ENCODE measurements at places on chromosomes 3 and 15.

DNA sequence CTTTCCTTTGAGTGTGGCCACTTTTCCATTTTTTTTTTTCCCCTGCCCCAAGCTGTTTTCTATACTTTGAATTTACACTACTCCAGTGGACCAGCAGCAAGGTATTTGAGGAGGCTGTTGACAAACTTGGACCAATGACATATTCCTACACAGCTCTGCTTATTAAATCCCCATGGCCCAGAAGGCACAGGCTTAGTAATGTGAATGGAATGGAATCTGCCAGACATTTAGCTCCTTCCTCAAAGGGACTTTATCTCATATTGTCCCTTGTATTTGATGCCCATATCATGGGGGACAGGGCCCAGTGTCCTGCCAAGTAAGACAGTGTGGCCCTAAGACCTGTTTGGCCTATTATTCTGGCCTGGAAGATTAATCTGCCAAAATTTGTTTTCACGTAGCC, 107.5 kb downstream of the CHCHD6 start:
- DNase-seq, result no peak

GRCh38 chr3:105473521-105474223, 107.0 kb downstream of the ALCAM start:
- no peak for DNase-seq

DNA sequence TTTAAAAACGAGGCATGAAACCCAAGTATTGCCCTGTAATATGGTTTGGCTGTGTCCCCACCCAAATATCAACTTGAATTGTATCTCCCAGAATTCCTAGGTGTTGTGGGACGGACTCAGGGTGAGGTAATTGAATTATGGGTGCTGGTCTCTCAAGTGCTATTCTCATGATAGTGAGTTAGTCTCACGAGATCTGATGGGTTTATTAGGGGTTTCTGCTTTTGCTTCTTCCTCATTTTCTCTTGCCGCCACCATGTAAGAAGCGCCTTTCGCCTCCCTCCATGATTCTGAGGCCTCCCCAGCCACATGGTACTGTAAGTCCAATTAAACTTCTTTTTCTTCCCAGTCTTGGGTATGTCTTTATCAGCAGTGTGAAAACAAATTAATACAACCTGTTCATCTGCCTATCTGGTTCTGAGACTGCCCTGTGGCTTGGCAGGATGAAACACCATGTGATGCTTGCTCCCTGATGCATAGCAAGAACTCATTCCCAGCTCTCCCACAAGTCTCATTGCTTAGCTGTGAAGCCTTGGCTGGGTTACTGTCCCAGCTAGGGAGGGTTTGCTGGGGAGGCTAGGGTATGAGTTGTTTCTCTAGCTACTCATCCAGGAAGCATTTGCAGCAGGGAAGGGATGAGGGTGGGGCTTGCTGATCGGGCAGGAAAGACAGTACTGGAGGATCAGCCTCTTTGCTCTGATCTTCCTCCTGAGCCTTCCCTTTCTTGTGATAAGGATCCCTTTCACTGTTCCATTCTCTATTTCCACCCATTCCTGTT, 3.7 kb upstream of the SQOR start:
- DNase-seq, result no peak

DNA sequence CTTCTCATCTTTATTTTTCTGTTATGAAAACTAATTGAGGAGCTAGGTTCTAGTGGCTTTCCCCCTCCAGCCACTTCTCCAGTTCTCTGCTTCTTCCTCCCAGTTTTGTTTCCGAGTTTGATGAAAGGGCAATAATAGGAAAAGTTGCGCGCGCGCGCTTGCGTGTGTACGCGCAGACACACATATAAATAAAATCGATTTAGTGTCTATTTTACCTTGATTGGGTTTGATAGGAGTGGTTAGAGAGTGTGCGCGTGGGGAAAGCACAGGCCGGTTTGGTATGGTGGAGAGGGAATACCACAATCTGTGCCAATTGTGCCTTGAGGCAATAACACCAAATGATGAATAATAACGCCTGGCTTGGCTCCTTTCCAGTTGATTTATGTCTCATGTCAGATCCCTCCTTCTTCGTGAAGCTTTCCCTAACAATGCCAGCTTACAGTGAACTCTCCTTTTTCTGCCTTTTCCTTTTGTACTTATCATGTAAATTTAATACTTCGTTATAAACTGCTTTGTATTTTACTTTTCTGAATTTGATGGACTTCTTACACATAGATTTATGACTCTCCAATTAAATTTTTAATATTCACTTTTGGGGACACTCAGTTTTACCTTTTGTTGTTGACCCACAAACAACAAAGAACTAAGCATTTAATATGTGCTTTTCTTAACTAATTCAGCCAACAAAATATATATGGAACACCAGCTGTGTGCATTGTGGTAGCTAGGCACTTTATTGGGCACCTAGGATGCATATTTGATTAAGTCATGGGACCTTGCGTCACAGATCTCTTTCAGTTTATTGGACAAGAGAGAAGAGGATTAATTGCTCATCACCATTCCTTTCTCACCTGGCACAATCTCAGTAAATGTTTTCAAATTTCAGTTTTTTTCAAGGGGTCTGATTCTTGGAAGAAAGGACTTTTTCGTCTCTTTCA, 1.7 kb downstream of the TIPARP start:
- DNase-seq, result peak; percentile 57

DNA sequence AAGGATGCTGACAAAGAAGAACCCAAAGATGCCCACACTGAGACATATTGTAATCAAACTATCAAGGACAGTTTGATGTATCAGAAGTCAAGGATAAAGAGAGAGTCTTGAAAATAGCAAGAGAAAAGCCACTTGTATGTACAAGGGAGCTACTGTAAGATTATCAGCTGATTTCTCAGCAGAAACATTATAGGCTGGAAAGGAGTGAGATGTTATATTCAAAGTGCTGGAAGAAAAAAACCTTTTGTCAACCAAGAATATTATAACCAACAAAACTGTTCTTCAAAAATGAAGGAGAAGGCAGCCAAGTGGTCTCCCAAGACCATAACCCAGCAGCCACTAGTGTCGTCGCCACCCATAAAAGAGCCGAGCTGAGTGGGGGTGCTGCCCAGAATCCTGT, 93.2 kb downstream of the KLF13 start:
- no peak for DNase-seq

- DNase-seq, result no peak
Observed at GRCh38 chr15:77226652-77227051, 155.7 kb upstream of the TSPAN3 start.

GRCh38 chr3:126964950-126965349, 18.0 kb upstream of the PLXNA1 start:
- no peak for DNase-seq

- DNase-seq, result no peak
Observed at GRCh38 chr15:35696767-35697231, 150.8 kb upstream of the DPH6 start.

GRCh38 chr15:41881550-41881919, 12.3 kb downstream of the SPTBN5 start:
- no peak for DNase-seq

DNA sequence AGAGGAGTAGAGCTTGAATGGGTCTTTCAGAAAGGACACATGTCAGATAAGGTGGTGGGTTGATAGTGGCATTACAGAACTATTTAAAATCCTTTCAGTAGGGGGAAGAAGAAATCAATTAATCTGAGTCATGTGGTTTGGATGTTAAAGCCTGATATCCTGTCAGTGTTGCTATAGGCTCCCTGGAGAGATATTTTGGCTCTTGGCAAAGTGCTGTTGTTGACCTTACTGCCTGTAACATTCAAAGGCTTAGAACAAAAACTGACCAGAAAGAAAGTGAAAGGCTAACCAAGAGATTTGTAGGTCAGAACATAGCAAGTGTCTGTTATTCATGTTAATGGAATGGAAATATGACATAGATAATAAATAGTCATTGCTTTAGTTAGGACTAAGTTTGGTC, 552.9 kb downstream of the DIPK2A start:
- DNase-seq, result no peak

DNA sequence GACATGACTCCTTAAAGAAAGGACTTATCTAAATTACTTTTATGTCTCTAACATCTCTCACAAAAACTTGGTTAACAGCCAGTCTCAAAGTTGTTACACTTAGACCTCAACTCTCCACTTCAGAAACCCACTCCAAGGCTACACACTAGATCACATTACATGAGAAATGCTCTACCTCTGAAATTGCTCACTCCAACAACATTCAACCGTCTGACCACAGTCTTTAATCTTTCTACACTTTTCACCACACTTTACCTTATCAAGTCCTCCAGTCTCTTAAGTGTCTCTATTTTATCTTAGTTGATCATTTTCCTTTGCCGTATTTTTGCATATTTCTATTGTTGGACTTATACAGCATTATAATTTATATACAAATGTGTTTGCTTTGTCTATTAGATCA, 5.8 kb downstream of the SLC12A6 start:
- DNase-seq, result peak; percentile 19

DNA sequence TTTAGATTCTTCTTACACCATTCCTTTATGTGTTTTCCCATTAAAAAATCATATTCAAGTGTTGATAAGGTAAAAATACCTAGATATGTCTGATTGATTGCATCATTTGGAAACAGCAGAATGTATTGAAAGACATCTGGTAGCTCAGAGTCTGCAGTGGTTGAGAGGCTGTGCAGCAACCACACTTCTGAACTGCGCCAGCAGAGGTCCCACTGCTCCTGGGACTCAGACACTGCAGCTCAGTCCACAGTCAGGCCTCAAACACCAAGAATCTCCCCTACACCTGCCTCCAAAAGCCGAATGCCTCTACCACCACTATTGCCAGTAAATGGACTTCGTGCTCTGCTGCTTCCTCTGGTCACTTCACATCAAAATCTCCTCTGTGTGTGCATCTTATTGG, 176.9 kb upstream of the LMCD1 start:
- DNase-seq, result peak; percentile 32

- no peak for DNase-seq
Observed at GRCh38 chr15:99435877-99436541, 129.8 kb upstream of the MEF2A start.

DNA sequence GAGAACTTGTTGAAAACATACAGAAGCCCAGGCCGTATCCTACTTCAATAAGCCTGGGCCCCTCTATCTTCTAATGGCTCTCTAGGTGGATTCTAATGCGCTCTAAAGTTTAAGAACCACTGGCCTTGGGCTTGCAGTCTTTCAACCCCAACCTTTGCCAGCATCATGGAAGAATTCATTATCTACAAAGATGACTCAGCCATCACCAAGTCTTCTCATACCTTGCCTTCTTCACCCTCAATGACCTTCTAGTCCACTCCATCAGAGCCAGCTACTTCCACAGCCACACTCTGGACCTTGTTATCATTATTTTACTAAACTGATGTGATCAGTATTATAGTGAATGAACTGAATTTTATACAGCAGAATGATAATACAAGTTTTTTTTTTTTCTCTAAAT, 16.9 kb upstream of the TIPARP start:
- no peak for DNase-seq

- DNase-seq, result no peak
Observed at GRCh38 chr3:156742401-156742800, 68.0 kb downstream of the TIPARP start.

DNA sequence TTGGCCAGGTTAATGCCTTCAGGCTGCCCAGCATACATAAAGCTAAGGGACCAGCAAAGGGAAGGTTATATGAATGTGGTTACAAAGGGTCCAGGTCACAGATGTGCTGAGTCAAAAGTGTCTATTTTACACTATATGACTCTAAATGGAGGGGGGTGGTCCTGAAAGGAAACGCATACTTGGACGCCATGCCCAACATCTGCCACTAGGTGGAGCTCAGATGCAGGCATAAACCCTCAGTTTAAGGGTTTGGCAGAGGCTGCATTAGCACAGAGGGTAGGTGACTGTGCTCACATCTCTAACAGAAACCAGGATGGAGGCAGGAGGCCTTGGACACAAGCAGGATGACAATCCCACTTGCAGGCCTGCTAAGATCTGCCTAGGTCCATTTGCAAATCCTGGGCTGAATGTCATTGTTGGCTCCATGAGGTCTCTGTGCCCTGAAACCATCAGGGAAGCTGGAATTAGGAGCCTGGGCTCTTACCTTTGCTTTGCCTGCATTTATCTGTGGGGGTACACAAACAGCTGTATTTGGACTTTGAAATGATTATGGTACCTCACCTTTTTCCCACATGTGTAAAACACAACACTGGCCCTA, 55.8 kb downstream of the ZNF621 start:
- DNase-seq, result peak; percentile 70

- no peak for DNase-seq
Observed at GRCh38 chr15:79610021-79610420, 177.9 kb downstream of the MINAR1 start.

- DNase-seq, result no peak
Observed at GRCh38 chr15:39181940-39182339, 398.9 kb upstream of the THBS1 start.

DNA sequence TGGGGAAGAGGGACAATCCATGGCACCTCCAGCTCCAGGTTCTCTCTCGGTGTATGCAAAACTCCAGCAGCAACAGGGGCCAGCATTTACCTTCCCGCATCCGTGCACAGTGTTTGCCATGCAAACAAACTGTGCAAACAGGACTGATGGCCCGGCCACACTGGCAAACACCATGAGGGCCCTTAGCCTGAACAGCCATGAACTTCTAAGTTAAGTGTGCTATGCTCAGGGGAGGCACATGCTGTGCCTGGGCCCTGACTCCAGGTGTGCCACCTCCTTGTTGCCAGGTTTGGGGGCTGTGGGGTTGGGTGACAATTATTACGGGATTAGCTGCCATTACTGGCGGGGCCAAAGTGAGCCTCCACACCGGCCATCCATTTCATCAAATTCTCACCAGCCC, 57.5 kb downstream of the CACNA2D2 start:
- no peak for DNase-seq

DNA sequence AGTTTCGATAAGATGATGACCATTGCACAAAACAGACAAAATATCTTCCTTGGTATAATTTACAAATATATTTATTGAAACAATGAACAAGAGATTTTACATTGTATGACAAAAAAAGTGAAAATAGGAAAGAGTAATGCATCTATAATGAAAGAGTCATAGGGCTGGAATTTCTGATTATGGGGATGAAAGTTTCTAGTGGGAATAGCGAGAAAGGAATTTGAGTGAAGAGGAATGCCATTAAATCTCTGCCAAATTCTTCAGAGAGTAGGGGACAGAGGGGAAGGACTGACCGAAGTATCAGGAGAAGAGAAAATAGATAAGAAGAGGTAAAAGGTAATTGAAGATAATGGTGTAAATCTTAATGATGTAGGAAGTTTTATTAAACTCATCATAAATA, 125.4 kb downstream of the VGLL3 start:
- DNase-seq, result no peak

GRCh38 chr3:197088370-197088769, 58.8 kb upstream of the MELTF start:
- no peak for DNase-seq

DNA sequence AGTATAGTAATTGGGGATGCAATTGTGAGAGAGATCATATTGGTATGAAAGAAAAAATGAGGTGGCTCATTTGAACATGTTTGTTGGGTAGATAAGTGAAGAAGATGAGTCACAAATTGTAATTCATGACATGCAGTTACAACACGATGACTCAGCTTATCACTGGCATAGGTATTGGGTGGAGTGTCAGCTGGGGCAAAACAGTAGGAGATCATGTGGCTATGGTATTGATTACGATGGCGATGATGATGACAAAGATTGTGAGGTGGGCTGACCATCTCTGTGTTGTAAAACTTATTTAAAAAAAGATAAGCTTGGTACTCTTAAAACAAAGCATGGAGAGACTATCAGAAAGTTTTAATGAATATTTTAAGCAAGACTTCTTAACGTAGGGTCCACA, 11.6 kb upstream of the DPH6 start:
- no peak for DNase-seq
